ENCODE measurements at places on chromosomes 5 and 9. TPM values are rescaled to one million over a fixed set of nuclear protein-coding genes. Genes with fewer than 3 reads are reported as not detected.

PRUNE2 gene
- total RNA-seq: 0.35 TPM

HSPB3 gene
- 6.3 TPM for total RNA-seq

SLC27A6 gene
- total RNA-seq: 0.34 TPM

CSF1R gene
- total RNA-seq: 0.57 TPM

KCNT1 gene
- not detected for total RNA-seq

ANKS6 gene
- total RNA-seq: 11.4 TPM

SPINK6 gene
- total RNA-seq: not detected

C9orf57 gene
- not detected for total RNA-seq

ZDHHC21 gene
- 7.9 TPM for total RNA-seq

SEMA6A gene
- total RNA-seq: 0.54 TPM

IFNA21 gene
- total RNA-seq: not detected

FOXD4 gene
- 0.29 TPM for total RNA-seq

UNC5A gene
- not detected for total RNA-seq

TAF11L5 gene
- total RNA-seq: not detected

TLE4 gene
- 183 TPM for total RNA-seq

PCDHGA4 gene
- 6.3 TPM for total RNA-seq

ZNG1F gene
- total RNA-seq: 3.6 TPM

SCGB3A2 gene
- total RNA-seq: not detected

SPATA31A3 gene
- total RNA-seq: not detected

GCNT4 gene
- total RNA-seq: 5.8 TPM

GFI1B gene
- total RNA-seq: not detected

CCDC112 gene
- 5.2 TPM for total RNA-seq

HAND1 gene
- total RNA-seq: not detected

C9orf153 gene
- total RNA-seq: not detected

PLPP7 gene
- 8.9 TPM for total RNA-seq

GPRIN1 gene
- total RNA-seq: 2.3 TPM

STOM gene
- total RNA-seq: 112 TPM

GAS1 gene
- total RNA-seq: 5.2 TPM

All from HFFc6 (cell line).